ENCODE measurements at places on chromosomes 5 and 9.

DNA sequence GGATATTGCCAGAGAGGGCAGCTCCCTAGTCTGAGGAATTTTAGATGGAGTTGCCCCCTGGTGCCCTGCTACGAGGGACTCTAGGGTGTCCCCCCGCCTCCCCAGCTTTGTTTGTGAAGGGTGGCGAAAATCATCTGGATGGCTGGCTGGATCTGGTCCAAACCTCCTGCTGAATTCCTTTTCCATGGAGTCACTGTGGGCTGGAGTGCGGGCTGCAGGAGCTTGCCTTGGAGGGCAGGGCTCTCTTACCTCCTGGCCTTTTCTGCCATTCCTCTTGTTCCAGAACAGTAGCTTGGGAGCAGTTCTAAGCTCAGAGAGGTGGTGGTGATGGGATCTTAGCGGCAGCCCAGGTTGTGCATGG, 2.1 kb downstream of the SYNPO start:
- DNase-seq = no peak

DNA sequence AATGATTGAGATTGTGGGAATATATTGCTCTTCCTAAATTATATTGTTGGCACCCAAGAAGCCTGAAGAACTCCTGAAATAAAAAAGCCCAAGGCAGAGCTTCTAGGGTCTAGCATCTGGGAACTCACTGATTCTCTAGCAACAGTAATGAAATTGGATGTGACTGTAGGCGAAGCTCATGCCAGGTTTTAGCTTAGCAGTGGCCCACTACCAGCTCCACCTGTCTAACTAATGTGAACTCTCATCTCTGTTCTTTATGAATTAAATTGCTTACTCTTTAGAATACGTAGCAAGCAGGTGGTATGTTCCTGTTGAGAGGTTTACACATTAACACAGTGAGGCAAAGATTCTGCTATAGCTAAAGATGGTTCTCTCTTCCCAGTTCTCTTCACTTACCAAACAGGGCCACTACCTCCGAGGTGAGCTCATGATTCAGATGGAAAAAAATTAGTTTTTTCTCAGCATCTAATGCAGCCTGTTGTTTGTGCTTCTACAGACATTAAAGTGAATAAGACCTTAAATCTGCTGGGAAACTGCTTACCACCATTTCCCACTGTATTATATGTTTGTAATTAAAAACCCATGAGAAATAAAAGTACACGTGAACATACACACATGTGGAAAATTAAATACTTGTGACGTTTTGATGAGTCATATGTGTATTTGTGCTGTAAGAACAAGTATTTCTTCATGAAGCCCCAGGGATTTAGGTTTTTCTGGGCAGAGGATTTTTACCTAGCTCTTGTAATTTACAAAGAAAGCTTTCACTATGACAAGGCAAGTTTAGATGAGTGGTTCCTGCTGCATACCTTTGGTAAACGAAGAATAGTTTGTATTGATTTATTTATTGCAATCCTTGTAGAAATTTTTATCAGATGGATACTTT, 360.1 kb downstream of the KDM4C start:
- no peak for DNase-seq

DNA sequence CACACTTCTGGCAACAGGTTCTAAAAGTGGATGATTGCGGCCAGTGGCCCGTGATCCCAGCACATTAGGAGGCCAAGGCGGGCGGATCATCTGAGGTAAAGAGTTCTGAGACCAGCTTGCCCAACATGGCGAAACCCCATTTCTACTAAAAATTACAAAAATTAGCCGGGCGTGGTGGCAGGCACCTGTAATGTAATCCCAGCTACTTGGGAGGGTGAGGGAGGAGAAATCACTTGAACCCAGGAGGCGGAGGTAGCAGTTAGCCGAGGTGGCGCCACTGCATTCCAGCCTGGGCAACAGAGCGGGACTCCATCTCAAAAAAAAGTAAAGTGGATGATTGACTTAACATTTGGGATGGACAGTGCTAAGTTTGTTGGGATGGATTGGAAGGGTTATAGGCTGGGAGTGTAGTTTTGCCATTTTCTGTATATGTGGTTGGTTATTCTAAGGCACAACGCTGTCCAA, 3.4 kb downstream of the MATR3 start:
- DNase-seq = no peak

DNA sequence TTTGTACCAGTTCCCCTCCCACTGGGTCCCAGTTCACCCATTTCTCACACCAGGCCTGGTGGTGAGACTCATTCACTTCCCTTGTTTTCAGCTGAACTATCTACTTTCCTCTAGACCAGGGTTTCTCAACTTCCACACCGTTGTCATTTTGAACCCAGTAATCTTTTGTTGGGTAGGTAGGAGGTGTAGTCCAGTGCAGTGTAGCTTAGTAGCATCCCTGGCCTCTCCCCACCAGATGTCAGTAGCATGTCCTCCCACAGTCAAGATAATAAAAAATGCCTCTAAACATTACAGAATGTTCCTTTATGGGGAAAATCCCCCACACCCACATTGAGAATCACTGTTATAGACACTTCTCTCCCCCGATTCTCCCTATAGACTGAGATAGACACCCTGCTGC, 299.1 kb downstream of the EPB41L4A start:
- no peak for DNase-seq

DNA sequence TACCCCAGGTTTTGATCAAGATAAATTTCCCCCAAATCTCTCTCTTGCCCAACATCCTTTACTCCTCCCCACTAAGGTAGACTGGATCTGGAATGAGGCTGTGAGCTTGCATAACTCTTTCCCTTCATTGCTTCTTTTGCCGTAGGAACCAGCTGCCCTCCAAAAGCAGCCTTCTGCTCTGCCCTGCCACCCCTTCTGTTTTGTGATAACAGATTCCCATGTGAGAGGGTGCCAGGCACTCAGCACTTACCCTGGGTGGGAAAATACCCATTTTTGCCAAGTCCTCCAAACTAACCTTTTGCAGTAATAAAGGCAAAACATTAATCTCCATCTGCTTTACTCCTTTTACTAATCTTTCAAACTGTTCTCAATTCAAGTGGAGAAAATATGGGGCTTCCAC, 182.6 kb downstream of the ASTN2 start:
- DNase-seq = no peak

DNA sequence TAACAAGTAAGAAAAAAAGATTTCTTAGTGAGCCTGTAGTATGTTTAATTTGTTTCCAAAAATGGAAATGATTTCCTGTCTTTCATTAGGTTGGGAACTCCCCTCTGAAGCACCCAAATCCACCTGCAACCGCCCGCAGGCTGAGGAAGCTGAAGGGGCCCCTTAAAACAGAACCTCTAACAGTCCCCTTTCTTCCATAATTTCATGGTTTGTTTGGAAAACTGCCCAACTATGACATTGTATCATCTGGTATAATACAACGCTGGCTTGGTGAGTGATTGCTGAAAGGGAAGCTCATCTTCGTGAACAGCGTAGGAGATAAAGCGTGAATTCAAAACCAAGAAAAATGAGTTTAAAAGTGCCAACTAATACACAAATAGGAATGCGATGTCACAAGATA, 215.5 kb downstream of the FSTL4 start:
- no peak for DNase-seq

DNA sequence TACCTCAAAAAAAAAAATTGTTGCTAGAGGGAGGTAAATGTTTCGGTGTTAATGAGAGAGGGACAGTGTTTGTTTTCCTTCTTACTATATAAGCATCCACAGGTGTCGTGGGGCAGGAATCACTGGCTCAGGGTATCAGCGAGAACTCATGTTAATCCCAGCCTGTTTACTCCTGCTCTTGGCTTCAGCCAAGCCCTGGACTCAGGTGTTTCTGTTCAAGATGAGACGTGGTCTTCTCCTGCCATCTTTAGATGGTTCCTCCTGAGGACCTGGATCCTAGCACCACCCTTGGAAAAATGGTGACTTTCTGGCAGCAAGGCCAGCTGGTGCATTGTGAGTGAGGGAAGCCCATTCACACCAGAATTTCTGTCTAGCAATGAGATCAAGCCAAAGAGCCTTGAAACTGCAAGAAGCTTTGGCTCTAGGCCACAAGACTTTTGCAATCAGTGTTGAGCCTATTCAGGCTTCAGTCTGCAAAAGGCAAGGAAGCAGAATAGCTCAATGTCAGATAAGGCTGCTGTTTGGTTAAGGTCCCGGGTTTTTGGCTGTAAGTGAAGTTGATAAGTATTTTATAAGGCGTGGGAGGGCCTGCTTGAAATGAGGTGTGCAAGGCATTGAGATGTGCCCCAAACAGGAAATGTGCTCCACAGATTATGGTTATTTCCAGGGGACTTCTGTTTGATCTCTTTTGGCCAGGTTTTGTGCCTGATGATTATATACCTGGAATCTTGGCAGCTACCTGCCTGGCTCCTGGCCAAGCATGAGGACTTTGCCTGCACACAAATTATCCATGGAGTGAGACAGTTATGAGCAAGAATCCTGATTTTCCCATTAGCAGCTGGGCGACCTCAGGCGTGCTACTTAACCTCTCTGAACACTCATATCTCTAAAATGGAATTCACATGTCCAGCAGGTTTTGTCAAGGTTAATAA, 99.8 kb downstream of the TENT4A start:
- DNase-seq = no peak

DNA sequence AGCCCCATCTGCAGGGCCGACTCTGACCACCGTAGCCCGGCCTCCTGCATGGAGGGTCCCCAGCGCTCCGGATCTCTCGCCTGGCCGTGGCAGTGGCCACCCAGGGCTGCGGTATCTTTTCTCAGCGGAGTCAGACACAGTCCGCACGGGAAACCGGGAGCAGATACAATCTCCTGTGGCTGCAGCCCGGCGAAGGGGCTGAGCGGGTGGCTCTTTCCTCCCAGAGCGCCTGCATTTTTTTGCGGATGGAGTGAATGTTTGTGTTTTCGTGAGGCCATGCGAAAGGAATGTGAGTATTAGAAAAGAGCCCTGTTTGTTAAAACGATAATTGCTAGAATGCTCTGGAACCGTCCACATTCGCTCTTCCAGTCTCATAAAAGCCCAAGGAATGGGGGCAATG, 53.4 kb upstream of the PTCH1 start:
- DNase-seq = no peak

DNA sequence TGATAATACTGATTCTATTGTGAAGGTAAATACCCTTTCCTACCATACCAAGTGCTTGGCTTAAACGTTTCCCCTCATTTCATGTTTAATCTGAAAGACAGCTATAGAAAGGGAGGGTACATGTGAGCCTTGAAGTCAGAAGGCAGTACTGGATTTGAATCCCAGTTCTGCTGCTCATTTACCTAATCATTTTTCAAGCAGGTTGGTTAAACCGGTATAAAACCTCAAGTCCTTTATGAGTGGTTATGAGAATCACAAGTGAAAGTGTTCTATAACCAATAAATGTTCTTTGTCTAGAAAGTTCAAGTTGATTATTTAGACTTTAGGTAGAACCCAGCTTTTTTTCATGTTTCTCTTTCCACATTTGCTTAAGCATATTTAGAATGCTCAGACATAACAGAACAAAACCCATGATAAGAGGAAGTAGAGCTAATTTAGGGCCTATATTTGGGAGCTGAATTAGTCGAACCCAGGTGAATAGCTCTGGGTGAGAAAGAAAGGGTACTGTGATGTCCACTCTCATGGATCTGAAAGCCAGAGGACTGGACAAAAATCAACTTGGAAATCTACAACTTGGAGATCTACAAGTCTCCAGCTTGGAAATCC, 29.7 kb upstream of the F2RL2 start:
- DNase-seq = no peak
